ENCODE measurements at places on chromosomes 6 and 20.

DNA sequence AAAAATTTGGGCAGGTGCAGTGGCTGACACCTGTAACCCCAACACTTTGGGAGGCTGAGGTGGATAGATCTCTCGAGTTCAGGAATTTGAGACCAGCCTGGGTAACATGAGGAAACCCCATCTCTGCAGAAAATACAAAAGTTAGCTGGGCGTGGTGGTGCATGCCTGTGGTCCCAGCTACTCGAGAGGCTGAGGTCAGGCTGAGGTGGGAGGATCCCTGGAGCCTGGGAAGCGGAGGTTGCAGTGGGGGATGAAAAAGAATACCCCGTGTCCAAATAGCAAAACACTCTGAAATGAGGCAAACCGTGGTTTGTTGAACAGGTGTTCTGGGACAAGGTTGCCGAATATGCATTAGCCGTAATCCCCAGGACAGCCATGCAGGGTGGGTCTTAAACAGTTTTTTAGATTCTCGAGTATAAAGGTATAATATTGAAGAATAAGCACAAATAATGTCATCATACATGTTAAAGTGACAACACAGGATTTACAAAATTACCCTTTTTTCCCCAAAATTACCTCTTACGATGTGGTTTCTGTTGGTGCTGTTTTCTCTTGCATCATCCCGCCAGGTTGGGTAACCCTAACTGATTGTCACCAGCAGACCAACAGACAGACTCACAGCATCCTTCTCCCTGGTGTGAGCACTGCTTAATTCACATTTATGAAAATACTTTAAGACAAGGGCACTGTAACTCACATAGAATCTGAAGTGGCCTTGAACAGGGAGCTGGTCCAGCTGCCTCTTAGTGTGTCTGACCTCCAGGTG, 9.1 kb downstream of the DNAJC5 start:
- no peak for DNase-seq

DNA sequence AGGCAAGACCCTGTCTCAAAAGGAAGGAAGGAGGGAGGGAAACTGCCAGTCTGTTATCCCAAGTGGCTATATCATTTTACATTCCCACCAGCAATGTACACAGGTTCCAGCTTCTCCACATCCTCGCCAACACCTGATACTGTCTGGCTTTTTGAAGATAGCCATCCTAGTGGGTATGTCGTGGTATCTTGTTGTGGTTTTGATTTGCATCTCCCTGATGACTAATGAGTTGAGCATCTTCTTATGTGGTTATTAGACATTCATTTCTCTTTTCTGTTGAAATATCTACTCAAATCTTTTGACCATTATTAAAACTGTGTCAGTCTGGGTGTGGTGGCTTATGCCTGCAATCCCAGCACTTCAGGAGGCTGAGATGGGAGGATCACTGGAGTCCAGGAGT, 47.9 kb upstream of the ARID1B start:
- no peak for DNase-seq

DNA sequence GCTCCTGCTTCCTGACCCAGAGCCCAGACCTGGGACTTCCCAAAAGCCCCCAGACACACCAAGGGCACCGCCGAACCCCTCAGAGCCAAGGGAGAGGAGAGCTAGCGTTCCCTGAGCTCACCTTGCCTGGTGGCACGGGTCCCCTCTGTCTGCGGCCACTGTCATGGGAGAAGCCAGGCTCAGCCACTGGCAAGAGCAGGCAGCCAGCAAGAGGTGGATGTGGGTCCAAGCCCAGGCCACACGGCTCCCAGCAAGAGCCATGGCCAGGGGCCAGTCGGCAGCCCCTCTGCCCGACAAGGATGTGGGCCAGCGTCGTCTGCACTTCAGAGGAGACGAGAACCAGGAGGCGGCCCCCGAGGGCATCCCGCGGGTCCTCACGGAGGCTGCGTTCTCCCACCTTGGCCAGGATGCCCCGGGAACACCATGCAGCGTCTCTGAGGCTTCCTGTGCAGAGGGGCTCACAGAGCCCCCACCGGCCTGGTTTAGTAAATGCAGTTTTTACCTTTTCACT, 2.2 kb upstream of the PPDPF start:
- no peak for DNase-seq

- DNase-seq = no peak
Observed at GRCh38 chr6:38573801-38574395, 65.8 kb downstream of the BTBD9 start.

- DNase-seq = no peak
Observed at GRCh38 chr20:37899105-37900045, 3.6 kb upstream of the VSTM2L start.

DNA sequence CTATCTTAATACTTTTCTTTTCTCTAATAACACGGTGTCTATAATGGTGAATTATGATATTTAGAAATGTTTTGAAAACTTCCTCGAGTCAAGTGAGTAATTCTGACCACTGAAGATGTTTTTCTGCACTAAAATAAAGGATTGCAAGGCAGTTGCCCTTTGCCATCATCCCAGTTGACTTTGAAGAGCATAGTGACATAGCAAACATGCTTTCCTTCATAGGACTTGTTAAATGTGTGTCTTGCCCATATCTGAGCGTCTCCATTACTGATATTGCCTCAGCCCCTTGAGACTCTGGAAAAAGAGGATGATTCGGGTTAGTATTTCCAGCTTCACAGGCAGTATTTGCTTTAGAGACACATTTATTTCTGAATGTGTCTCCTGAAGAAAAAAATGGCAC, 125.2 kb upstream of the MCHR2 start:
- no peak for DNase-seq

- no peak for DNase-seq
Observed at GRCh38 chr6:24659561-24659960, 7.1 kb downstream of the TDP2 start.

GRCh38 chr20:6680441-6680840, 87.0 kb upstream of the BMP2 start:
- DNase-seq = no peak

- no peak for DNase-seq
Observed at GRCh38 chr6:26330859-26331217, 34.2 kb upstream of the BTN3A2 start.

DNA sequence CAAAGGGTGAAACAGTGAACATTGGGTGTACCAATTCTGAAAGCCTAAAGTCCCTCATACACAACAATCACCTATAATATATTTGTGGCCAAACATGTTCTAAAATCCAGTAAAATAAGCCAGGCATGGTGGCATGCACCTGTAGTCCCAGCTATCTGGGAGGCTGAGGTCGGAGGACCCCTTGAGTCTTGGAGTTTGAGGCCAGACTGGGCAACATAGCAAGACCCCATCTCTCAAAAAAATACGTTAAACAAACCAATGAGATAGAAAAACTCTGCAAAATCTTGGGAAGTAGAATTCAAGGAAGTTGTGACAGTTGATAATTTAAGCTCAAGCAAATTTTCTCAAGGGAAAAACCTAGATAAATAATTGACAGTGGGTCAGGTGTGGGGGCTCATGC, 92.6 kb downstream of the CAP2 start:
- no peak for DNase-seq

DNA sequence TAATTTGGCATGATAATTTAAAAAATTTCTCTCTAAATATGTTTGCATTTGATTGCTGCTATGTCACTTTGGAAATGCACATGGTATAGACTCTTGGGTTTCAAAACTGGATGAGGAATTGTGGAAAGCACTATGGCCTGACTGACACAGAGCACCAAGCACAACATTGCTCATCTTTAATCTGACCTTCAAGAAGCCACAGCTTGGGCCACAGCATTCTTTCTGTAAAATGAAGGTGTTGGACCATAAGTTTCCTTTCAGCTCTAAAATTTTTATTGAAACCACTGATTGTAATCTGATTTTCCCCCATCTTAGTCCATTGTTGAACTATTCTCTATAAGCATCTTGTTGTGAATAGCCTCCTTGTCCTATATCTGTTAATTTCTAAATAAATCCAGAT, 41.0 kb downstream of the QKI start:
- no peak for DNase-seq

GRCh38 chr6:9139746-9140145, 704.4 kb upstream of the SLC35B3 start:
- DNase-seq = no peak

GRCh38 chr20:51811042-51811355, 8.7 kb upstream of the SALL4 start:
- DNase-seq = no peak

GRCh38 chr20:34515484-34516246, 557 bp upstream of the DYNLRB1 start:
- DNase-seq = peak; percentile 68

DNA sequence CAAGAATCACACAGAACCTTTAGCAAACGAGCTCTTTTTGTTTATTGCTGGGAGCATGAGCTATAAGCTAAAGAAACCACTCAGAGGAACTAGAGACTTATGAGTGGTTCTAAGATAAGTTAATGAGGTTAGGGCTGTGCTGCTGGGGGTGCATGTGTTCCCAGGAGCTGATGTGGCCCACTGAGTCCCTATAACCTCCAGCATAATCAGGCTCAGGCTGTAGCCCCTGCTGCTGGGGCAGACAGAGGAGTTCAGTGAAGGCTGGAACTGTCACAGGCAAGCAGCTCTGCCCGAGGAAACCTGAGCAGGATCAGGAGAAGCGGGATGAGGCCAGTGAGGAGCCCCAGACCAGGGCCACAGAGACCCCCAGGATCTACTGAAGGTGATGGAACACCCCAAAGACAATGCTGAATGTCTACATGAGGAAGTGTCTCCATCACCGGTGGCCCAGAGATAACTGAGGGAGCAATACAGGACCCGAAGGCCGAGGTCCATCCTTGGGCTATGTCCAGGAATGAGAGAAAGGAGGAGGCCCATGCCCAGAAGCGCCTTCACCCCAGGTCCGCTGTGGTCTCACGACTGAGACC, 17.3 kb downstream of the TUBB2B start:
- DNase-seq = no peak

DNA sequence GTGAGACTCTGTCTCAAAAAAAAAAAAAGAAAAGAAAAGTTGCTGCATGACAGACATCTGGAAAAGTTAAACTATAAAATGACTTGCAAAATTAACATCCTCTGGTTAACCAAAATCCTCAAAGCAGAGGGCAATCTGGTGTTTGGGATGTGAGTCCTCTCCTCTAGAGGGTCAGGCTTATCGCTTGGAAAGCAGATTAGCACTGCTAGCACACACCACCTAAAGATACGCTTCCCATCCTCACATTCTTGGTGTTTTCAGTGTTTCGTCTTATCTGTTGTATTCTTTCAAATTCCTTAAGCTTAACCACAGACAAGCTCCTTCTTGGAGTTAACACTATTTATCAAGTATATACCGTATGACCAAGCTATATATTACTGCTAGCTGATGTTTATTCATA, 198.0 kb downstream of the SOX4 start:
- DNase-seq = no peak
